HuH-7 (cell line): ENCODE measurements at places on chromosomes 4 and X.

DNA sequence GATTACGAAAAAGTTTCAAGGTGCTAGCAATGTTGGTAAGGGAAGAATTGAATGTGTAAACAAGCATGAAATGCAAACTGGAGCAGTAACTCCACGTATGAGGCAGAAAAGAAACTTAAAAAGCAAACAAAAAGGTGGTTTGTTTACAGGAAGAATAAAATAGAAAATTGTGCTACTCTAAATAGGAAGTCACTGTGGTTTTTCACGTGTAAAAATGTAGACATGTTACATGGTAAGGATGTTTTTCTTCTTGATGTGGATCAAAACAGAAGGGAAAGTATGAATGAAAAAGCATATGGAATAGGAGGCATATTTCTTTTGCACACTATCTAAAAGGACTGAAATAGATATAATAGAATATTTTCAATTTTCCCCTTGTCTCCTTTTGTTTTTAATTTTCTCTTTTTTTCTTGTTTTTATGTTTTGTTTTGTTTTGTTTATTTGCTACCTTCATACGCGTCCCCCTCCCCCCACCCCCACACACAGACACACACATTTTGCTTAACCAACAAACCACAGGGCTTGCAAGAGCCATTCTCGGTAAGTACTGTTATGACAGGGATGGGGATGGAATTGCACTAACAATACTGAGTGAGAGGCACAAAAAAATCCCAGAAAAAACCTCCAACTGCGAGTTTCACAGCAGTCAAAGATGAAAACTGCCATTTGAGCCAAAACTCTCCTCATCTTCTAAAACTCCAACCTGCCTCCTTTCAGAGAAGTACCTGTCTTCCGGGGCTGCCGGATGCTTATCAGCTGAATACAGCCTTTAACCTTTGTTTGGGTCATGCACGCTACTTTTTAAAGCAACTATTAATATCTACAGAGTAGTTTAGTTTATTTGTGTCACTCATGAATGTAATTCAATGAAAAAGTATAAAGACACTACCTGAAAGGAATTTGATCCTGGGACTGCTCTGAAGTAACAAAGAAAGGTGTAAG lies 135.8 kb downstream of the IL15 start:
- no peak for DNase-seq

DNA sequence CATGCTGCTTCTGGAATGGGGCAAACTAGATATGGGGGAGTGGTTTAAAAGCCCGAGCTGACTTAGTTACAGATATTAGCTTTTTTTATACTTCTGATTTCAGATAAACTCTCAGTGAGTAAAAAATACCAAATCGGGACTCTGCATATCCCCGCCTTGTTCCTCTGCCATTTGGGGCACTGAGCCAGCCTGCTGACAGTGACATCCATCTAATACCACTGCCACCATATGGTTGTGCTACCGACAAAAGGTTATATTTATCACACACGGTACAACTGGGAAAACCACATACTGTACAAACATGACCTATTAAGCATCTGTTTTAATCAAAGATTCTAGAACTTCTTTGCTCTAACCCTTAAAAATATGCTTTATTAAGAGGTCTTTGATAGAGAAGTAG lies 78.7 kb downstream of the GALNT7 start:
- DNase-seq, result no peak

- no peak for DNase-seq
These were observed 1039.1 kb upstream of the TENM3 start for GRCh38 chr4:181204109-181204508.

DNA sequence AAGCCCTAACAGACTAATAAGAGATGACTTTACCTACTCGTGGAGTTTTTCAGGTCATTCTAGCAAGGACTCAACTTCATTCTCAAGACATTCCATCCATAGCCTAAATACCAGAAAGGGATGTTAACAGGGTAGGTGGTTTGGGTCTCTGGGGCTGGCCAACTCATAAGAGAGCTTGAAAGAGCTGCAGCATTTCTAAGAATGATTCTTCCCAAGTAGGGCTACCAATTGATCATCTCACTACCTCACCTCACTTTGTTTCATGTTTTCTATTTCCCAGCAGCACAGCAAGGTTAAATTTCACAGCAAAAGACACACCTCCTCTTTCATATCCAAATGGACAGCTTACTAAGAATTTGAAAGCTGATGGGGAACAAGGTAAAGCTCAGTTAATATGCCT lies 614.8 kb upstream of the DIPK2B start:
- DNase-seq, result no peak

- DNase-seq, result no peak
These were observed 14.6 kb upstream of the FMR1 start for GRCh38 chrX:147897117-147897516.

DNA sequence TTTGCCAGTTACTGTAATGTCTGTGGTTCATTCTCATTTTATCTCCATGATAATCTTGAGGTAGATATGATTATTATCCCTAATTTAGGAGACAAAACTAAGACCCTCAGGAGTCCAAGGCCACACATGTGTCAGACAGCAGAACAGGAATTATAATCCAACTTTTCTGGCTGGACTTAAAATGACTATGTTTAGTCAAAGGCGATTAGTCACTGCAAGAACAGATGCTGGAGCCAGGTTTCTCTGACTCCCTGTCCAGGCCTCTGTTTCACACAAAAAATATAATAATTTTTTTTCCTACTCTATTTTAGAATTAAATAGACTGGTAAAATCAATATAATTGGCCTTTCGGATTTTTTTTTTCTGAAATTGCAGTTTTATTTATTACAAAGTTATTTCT lies 56.7 kb upstream of the TMEM131L start:
- no peak for DNase-seq

- DNase-seq, result no peak
These were observed 320.2 kb upstream of the GATB start for GRCh38 chr4:152081024-152081423.

DNA sequence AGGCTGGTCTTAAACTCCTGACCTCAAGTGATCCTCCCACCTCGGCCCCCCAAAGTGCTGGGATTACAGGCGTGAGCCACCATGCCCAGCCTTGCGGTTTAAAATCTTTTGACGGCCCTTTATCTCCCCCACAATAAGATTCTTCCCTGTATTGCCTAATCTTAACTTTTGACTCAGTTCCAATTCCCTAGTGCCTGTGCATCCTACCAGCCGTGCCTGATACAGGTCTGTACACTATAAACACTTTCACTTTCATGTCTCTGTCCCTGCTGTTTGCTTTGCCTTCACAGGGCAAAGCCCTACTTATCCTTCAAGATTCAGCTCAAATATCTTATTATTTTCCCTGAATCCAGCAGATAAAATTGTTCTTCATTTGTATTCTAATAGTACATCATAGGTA lies 74.6 kb downstream of the WDR44 start:
- peak; percentile 4 for DNase-seq

GRCh38 chrX:55767100-55767499 lies 49.6 kb downstream of the RRAGB start:
- no peak for DNase-seq

DNA sequence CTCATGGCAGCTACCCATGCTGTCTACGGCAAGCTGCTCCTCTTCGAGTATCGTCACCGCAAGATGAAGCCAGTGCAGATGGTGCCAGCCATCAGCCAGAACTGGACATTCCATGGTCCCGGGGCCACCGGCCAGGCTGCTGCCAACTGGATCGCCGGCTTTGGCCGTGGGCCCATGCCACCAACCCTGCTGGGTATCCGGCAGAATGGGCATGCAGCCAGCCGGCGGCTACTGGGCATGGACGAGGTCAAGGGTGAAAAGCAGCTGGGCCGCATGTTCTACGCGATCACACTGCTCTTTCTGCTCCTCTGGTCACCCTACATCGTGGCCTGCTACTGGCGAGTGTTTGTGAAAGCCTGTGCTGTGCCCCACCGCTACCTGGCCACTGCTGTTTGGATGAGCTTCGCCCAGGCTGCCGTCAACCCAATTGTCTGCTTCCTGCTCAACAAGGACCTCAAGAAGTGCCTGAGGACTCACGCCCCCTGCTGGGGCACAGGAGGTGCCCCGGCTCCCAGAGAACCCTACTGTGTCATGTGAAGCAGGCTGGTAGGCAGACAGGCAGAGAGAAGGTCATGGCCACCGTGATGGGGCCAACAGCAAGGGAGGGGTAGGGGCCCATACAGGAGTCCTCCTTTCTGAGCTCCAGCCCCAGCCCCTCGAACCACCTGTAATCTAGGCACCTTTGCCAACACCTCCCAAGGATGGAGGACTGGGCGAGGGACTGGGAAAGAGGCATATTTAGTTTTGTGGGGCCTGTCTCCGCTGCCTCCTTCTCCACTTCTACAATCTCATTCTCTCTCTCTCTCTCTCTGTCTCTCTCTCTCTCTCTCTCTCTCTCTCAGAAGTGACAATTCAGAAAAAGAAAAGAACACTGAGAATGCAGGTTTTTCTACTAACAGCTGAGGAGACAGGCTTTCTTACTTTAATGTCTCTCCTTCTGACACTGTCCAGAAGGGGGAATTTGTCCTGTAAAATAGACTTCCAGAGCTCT lies 4.7 kb upstream of the TSPYL2 start:
- no peak for DNase-seq

GRCh38 chr4:89640620-89641366 lies 196.2 kb downstream of the SNCA start:
- peak; percentile 39 for DNase-seq

DNA sequence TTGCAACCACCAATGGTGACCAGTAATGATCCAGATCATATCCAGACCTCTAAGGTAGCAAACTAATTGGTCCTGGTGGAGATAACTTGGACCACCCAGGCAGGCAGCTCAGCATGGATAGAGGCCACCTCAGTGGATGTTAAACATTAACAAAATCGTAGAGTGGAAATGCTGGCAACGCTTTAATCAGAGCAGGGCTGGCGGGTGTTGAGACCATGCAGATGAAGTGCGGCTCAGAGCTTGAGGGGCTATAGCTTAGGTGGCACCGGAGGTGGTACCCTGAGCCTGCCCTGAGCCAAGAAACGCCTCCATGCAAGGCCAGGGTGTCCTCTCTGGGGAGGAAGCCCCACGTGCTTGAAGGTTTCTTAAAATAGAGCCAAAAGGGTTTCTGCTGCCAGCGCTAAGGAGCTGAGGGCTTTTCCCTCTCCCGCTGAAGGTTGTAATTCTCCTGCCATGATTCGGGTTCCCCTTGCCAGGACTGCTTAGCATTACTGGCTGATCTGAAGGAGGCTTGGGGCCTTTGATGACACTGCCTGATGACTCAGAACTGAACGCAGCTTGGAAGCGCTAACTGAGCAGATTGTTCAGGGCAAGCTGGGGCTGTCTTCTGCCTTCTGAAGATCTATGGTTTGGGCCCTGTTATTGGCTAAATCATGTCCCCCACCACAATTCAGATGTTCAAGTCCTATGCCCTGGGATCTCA lies 177.8 kb upstream of the ATP6AP2 start:
- peak; percentile 17 for DNase-seq

GRCh38 chr4:158131027-158131426 lies 41.8 kb downstream of the GASK1B start:
- DNase-seq, result no peak

DNA sequence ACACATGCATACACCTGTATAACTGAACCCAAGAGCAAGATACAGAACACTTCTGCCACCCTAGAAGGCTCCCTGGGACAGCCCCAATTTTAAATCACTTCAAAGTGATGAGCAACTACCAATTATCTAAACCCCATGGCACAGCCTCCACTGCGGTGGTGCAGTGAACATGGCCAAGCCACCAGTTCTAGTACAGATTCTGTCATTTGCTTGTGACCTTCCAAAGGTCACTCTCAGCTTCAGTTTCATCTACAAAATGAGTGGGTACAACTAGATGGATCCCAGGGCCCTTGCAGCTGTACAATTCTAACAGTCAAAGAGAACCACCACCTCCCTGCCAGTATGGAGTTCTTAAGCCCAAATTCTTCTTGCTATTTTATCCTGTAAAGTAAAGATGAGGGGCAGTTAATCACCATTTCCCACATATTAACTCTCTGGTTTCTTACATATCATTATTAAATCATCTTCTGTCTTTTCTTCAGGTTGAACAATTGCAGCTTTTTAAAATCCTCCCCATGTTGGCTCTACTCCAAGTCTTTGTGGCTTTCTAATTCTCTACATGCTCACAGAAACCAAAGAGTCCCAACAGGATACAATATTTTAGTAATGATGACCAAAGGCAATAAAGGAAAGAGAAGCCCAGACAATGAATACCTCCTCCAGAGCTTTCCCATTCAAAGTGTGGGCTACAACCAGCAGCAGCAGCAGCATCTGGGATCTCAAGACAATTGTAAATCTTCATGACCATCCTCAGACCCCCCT lies 39.0 kb upstream of the GPM6B start:
- DNase-seq, result no peak

GRCh38 chrX:112832481-112833095 lies 8.0 kb downstream of the AMOT start:
- no peak for DNase-seq

GRCh38 chr4:54625391-54625790 lies 32.4 kb upstream of the KIT start:
- DNase-seq, result no peak

DNA sequence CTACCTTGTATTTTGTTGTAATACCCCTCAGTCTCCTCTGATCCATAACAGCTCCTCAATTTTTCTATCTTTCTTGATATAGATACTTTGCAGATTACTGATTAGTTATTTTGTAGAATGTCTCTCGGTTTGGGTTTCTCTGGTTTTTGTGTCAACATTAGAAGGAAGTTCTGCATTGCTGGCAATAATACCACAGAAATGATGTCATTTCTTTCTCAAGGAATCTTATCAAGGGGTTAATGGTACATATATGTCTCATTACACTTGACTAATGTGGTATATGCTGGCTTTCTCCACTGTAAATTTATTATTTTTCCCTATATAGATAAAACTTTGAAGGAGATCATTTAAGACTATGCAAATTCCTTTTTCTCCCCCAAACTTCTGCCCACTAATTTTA lies 183.6 kb upstream of the DKK2 start:
- no peak for DNase-seq

DNA sequence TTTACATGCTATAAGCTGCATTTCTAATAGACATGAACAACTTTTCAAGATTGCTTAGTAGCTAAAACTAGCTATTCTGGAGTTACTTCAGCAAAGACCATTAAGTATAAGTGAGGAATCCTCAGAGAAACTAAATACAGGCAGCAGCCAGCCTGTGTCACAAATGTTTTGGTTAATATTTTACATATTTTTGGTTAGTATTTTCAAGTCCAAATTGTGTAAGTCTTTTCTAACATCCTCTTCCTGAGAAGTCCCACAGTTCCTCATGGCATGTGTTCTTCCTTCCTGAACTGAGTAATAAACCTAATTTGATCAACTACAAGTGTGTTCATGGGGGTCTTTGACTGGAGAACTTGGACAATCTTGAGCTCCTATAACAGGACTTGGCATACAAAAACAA lies 42.4 kb upstream of the MCF2 start:
- DNase-seq, result no peak
